Stimulated activated naive CD4-positive, alpha-beta T cell treated with Interleukin-2 at 50 U/mL for 16 hours (primary cell): ENCODE measurements at places on chromosomes 11 and 22.

DNA sequence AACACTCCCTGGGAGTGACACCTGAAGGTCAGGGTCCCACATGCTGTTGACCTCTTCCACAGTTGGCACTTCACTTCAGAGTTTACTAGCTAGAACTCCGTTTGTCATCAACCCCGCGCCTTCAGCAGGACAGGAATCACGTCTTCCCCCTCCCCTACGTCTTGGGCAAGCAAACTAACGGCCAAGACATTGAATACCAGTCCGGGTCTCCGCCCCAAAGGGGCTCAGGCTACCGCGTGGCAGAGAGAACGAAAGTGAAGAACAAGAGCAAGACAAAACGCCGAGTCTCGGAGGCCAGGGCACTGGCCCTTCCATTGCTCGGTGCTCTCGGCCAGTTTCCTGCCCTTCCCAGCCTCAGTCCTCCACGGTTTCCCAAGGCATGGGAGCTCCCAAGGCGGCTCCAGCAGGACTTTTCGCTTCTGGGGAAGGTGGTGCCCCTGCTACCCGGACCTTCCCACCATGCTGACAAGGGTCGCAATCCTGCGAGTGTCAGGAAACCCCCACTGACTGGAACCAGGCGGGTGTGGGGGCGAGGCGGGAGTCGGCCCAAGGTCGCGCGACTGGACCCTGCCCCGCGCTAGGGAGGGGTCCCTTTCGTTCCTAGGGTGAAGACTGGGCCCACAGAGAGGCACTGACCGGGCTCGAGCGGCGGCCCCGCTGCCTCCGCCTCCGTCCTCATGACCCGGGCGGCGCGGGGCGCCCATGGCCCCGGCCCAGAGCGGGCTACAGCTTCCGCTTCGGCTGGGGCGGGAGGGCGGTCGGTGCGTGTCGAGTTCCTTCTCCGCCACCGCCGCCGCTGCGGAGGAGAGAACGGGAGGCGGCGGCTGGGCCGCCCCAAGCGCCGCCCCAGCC is at the start of gene GUCD1:
Gene GUCD1 (minus strand): TSS at position 826 of the 852 bp plus-strand sequence. CDS start 147 bp downstream, at position 679.
- DNase-seq, result no peak

- no peak for DNase-seq
These were observed 400.8 kb downstream of the SOX6 start for GRCh38 chr11:15955595-15955994.

- DNase-seq, result peak; percentile 80
These were observed 2.1 kb downstream of the CCDC88B start for GRCh38 chr11:64341851-64342791.

DNA sequence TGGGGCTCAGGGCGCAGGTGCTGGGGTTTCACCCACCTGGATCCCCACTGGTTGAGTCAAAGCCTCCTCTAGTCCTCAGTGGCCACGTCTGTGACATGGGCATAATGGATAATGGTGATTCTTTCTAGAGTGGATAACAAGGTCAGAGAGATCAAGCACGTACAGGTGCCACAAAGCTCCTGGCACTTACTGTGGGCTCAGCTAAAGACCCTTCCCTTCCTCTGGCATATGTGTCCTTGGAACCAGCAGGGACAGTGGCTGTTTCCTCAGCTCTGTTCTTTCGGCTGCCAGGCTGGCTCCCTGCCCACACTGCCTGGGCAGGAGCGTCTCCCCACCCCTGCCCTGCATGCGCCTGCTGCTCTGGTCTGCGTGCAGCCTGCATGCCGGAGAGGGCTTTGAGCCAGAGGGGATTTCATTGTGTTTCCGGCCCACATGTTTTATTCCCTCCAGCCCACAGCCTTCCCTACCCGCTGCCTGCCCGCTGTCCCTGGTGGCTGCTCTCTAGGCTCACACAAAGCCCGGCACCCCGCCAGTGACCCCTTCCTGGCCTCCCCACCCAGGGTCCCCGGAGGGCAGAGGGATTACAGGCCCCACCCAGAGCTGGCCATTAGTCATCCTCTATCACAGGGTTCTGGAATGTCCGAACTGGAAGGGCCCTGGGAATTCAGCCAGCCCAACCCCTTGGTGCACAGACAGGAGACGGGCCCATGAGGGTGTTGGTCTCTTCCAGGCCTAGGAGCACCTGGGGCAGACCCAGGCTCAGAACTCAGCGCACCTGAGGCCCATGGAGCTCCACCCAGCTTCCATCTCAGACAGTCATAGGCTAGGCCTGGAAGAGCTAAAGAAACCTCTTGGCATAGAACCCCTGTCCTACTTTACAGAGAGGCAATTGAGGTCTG is 55.3 kb upstream of the GCAT start:
- DNase-seq, result no peak

GRCh38 chr11:67301951-67302516 is 1.3 kb upstream of the SSH3 start:
- no peak for DNase-seq

- no peak for DNase-seq
These were observed 20.2 kb downstream of the C22orf31 start for GRCh38 chr22:29041408-29041807.

DNA sequence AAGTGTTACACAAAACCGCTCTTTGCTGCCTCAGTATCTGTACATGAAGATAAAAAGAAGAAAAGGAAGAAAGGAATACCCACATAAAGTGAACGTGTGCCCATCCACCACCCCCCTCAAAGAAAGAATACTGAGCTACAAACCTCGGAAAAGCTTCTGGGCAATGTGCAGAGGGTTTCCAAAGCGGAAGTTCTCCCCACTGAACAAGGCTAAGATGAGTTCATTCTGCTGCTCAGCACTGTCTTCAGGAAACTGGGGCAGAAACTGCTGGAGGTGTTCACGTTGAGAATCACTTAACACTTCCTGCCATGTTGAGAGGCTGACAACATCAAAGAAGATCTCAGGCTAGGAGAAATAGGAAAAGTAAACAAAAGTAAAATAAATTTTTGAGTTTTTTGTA is 6.9 kb downstream of the NFRKB start:
- DNase-seq, result no peak

DNA sequence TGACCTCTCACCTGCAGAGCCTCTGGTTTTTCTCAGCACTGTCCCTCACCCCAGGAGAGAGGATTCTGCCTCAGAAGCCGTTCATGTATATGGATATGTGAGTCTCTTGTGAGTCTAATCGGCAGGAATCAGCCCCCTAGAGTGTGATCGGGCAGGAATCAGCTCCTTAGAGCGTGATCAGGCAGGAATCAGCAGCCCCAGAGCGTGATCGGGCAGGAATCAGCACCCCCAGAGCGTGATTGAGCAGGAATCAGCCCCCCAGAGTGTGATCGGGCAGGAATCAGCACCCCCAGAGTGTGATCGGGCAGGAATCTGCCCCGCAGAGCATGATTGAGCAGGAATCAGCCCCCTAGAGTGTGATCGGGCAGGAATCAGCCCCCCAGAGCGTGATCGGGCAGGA is 80.0 kb upstream of the EIF3D start:
- no peak for DNase-seq

DNA sequence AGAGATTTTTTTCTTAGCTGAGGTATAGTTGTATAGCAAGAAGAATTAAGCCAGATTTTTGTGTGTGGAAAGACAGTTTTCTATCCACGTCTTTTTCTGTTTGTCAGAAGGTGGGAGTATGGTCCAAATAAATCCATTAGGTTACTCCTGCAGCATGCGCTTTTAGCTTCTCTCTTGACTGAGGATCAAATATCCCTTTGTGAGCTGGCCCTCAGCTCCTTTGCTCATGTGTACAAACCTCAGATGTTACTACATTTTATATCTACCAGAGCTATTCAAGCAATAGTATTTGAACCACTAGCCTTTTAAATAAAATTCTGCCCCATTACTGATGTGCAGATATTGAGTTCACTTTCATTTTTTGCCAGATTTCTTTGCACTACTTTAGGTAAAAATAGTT is 8.8 kb upstream of the SIDT2 start:
- DNase-seq, result no peak

DNA sequence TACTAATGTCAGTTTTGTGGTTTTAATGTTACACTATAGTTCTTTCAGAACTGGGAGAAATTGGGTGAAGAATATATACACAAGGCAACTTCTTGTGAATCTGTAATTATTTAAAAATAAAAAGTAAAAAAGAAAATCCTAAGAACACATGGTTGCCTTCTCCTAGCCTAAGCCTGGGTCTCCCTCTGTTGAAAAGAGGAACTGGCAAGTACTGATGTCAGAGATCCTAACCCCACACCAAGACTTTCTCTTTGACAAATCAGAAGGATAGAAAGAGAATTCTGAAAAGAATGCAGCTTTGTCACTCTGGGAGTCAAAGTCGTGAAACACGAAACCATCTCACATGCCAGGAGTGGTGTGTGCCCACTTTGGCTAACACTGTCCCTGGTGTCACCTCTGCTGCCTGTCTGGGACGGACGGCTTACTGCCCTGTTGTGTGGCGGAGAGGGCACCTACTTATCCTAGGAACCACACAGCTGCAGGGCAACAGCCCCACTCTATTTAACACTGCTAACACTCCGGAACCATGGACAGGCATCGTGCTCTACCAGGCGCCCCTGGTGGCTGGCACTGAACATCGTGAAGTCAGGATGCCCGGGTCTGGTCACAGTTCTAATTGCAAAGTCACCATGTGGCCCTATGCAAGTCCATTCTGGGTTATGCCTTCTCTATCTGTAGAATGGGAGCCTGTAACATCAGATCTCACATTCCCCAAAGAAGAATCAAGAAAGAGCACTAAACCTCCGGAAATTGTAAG is 108.7 kb upstream of the CD82 start:
- DNase-seq, result no peak

- no peak for DNase-seq
These were observed 56.8 kb downstream of the FCHSD2 start for GRCh38 chr11:73085189-73085875.

GRCh38 chr11:128595775-128596174 is 8.4 kb upstream of the ETS1 start:
- DNase-seq, result no peak

GRCh38 chr11:57904376-57904775 is 119.3 kb upstream of the OR9Q1 start:
- no peak for DNase-seq

- DNase-seq, result no peak
These were observed 21.4 kb downstream of the UVRAG start for GRCh38 chr11:75836417-75836816.

GRCh38 chr11:128411812-128412211 is 175.5 kb downstream of the ETS1 start:
- DNase-seq, result no peak

DNA sequence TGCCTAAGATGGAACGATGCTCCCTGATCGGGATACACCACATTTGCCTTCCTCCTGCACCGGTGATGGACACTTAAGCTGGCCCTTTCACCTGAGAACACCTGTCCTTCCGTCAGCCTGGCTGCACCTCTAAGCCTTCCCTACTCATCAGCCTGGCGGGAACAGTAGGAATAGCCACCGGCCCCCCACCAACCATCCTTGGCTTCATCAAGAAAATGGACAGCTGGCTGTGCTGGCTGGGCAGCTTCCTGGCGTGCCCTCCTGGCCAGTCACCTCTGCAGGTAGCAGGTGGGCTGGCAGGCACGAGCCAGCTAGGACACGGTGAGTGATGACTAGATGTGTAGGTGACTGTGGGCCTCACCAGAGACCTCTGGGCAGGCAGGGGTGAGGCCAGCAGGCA is 142.8 kb downstream of the CTTN start:
- DNase-seq, result no peak

GRCh38 chr22:44449061-44449682 is 48.9 kb downstream of the RTL6 start:
- DNase-seq, result no peak

DNA sequence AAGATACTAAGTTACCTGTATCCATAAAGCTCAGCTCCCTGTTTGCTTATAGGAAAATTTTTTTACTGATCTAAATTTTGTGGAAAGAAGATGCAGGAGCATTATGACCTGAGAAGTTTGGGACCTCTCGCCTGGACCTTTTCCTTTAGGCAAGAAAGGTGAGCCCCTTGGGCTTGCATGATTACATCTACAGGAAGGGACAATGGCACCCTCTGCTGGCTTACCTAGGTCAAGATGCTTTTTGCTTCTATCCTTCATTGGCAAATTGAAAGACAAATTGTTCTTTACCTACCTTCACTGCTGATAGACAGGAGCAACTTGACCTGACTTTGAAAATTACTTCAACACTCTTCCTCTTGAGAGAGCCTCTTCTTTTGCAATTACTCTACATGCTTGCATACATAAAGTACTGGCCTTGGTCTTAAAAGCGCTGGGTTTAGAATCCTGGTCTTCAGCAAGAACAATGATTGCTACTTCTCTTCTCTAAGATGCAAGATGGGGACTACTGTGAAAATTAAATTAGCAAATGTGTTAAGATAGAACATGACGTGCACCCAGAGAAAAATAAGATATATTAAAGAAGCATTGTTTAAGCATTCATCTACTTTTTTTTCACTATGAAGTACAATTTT is 147.2 kb downstream of the TRPC6 start:
- no peak for DNase-seq

GRCh38 chr11:72818971-72819370 is 4.8 kb downstream of the ATG16L2 start:
- no peak for DNase-seq

DNA sequence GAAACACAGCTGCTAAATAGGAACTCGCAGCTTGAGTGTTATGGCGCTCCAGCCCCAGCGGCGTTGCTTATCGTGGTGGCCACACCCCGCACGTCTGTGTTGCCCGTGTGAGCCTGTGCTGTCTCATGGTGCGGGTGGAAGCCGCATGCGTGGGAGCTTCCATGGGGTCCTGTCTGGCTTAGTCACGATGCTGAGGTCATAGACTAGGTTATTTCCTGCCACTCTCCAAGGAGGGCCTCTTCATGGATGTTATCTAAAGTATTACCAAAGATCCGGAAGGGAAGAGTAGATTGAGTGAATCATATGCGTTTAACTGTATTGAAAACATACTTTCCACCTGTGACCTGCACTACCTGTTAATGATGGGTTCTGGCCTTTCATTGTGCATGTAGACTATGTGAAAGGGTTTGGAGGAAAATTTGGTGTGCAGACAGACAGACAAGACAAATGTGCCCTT is 21.7 kb downstream of the CTTN start:
- DNase-seq, result no peak
